Activated T-cell treated with anti-CD3 and anti-CD28 coated beads, Interleukin-2, amount 50 U/mL, for 4 hours (primary cell): ENCODE measurements at places on chromosomes 12 and 14.

DNA sequence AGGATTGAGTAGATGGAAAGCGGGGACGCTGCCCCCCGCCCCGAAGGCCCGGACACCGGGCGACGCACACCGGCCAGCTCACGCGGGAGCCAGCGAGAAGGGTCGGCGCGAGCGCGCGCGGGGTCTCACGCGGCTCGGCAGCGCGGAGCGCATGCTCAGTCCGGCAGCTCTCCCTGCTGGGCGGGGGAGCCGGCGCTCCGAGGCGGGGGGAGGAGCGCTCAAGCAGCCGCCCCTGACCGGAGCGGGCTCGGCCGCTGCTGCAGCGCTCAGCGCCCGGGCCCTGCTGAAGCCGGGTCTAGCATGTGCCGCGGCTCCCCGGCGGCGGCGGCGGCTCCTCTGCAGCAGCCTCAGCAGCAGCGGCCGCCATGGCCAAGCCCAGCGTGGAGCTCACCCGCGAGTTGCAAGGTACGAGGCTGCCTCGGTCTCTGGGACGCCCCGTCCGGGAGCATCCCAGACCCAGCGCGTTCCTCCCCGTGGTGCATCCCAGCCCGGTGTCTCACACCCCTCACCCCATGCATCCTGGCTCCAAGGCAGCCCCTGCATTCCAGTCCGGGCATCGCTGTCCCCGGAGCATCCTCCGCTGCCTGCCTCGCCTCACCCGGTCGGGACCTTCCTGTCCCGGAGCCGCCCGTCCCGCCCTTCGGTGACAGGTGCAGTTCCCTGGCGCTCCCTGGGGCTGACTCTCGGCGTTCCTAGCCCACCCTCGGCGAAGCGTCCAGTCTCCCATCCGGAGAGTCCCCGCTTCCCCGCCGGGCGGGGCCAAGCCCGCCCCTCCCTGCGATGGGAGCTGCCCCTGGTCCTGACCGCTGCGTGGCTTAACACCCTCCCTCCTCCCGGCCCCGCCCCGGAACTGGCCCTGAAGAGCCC lies at the start of gene CARMIL3:
Gene CARMIL3 (plus strand): TSS at position 221 of the 867 bp plus-strand sequence. CDS start 145 bp downstream, at position 366.
- DNase-seq: peak; percentile 53

DNA sequence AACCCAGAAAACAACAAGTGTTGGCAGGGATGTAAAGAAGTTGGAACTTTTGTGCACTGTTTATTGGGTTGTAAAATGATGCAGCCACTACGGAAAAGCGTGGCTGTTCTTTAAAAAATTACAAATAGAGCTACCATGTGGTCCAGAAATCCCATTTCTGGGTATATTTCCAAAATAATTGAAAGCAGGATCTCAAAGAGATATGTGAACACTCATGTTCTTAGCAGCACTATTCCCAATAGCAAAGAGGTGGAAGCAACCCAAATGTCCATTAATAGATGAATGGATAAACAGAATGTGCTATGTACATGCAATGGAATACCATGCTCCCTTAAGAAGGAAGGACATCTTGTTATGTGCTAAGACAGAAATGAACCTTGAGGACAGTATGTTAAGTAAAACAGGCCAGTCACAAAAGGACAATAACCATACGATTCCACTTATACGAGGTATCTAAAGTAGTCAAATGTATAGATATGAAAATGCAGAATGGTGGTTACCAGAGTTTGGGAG lies 249.5 kb downstream of the PHLDA1 start:
- DNase-seq: no peak

DNA sequence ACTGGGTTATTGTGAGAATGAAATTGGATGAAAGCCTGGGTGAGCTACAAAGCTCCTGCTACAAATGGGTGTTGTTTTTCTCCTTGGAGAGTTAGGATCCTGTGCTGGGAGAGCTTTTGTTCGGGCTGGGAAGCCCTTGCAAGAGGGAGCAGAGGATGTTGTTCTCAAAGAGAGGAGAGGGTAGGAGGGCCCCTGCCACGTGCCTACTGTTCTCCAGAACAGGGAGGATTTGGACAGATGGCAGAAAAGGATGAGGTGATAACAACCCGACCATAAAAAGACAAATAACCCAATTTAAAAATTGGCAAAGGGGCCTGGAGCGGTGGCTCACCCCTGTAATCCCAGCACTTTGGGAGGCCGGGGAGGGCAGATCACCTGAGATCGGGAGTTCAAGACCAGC lies 68.8 kb downstream of the GALNT16 start:
- no peak for DNase-seq

DNA sequence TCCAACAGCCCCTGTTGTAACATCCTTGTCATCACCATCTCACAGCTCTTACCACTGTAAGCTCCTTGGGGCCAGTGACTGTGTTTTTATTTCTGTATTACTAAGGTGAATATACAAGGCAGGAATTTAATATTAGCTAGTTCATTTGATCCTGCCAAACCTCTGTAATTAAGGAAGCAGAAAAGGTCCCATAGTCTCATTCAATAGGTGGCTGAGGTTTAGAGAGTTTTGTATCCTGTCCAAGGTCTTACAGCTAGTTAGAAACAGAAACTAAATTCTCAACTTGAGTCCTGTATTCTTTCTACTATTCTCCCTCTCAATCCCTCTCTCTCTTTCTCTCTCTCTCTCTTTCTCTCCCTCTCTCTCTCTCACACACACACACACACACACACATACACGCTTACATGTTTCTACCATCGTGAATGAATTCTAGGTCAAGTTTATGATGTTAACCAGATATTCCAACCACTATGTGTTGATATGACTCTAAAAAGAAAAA lies 543 bp upstream of the GLIPR1 start:
- DNase-seq: no peak

DNA sequence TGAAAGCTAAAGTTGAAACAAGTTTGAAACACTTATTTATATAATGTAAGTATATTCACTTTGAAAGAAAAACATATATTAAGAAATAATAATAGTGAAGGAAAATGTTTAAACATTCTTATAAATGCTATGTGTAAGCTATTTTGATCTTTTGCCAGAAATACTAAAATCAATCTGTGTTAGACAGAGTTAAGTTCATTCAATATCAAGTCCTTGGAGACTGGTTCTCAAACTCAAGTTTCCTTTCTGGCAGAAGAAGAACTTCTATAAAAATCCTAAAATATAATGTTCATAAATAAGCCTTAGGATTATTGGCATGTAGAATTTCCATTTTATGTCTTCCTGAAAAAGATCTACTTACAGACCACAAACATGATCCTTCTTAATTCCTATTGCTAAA lies 45.3 kb downstream of the TAOK3 start:
- DNase-seq: no peak

DNA sequence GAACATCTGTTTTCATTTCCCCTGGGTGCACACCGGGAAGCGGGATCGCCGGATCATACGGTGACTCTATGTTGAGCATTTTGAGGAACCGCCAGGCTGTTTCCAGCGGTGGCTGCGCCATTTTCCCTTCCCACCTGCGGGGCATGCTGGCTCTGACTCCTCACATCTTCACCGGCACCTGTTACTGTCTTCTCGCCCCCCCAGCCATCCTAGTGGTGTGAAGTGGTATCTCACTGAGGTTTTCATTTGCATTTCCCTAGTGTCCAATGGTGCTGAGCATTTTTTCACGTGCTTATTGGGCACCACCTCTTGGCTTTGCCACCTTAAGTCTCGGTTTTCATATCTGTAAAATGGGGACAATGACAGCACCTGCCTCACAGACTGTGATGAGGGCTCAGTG lies 44.1 kb upstream of the EML1 start:
- DNase-seq: no peak

GRCh38 chr12:102461501-102461900 lies 18.9 kb downstream of the IGF1 start:
- no peak for DNase-seq

- no peak for DNase-seq
Measured at GRCh38 chr12:57545809-57546437, 1.1 kb downstream of the DCTN2 start.
